ENCODE measurements at places on chromosomes 12 and 14. TPM values are rescaled to one million over a fixed set of nuclear protein-coding genes. Genes with fewer than 3 reads are reported as not detected.

The CCDC196 gene
- total RNA-seq = not detected

The ACOT4 gene
- total RNA-seq = 1.1 TPM

The PLD4 gene
- total RNA-seq = not detected

- DNase-seq = peak; percentile 59
These were observed 50.4 kb downstream of the KICS2 start for GRCh38 chr12:64171715-64172114.

GRCh38 chr12:59484575-59484974 is 111.3 kb upstream of the SLC16A7 start:
- DNase-seq = no peak

- peak; percentile 22 for DNase-seq
These were observed 6.3 kb upstream of the OR4E2 start for GRCh38 chr14:21647380-21647779.

DNA sequence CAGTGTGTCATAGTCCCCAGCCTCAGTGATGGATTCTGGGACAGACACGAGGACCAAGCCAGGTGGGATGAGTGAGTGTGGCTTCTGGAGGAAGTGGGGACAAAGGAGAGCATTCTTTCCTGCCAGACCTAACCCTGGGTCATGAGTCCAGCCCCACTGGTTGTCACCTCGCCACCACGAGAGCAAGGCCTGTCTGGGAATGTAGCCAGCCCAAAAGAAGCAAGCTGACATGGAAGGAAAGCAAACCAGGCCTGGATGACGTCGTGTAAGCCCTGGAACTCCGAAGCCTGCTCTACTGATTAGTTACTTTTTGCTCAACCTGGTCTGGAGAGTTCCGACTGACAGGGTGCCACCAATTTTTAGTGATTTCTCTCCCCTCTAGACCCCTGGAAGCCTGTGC is 105.9 kb downstream of the SINHCAF start:
- DNase-seq = no peak

GRCh38 chr14:89225607-89226006 is 191.4 kb downstream of the FOXN3 start:
- DNase-seq = no peak

DNA sequence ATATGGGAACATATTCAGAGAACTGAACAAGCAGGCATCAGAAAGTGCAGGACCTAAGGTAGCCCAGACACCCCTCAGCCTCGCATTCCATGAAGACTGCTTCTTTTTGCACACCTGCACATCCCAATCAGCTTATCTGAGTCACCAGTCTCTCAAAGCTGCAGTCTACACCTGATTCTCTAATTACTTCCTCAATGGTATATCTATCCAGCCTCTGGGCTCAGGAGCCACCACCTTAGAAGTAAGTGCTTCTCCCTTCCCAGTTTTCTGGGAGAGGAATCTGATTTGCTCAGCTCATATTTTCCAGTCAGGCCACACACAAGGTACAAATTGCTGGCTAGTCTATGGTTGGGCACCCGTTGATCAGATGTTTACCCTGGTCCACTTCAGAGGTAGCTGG is 21.7 kb downstream of the TC2N start:
- no peak for DNase-seq

DNA sequence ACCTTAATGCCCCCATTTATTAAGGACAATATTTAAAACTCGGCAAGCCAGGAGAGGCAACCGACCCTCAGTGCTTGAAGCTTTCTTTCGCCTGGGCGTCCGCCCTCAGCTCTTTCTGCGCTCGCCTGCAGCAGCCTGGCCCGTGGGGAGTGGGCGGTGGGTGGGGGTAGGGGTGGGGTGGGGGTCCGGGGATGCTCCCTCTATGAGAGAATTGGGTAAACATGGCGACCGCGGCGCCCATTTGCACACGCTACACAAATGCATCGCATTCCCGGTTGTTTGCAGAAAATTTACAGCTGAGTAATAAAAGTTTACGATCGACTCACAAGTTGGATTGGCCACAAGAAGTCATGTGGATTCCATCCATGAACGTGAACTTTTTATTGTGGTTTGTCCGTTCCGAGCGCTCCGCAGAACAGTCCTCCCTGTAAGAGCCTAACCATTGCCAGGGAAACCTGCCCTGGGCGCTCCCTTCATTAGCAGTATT is 7.7 kb downstream of the HOXC8 start:
- peak; percentile 80 for DNase-seq

DNA sequence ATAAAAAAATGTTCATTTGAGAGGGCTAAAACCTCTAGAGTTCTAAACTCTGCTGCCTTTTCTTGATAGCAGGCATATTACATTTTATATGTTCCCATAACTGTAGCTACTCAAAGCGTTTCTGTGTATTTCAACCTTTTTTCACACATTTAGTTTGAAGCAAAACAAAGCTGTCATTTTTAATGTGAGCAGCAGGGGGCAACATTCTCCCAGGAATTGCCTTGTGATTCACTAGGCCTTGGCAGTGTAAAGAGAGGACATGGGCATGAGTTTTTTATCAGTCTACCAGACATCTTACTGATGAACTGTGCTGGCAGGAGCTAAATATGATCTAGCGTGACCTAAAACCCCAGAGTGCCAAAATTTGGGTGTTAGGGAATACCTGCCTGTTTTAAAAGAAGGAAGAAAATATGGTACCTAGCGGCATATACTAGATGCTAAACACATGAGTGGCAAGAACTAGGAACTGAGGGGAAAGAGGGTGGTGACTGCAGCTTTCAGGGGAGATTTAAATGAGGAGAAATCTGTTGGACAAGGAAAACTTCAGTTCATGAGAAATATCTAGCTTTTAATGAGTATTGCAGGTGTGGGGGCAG is 65.3 kb downstream of the IFT43 start:
- DNase-seq = peak; percentile 52

GRCh38 chr12:101650346-101651117 is 46.9 kb upstream of the CHPT1 start:
- no peak for DNase-seq
